ENCODE measurements at places on chromosomes 1 and 21.
A peak's percentile ranks its signal among the peaks of the same experiment; 100 is the strongest.

GRCh38 chr1:85240174-85240601 lies 19.3 kb downstream of the C1orf52 start:
- DNase-seq: no peak

DNA sequence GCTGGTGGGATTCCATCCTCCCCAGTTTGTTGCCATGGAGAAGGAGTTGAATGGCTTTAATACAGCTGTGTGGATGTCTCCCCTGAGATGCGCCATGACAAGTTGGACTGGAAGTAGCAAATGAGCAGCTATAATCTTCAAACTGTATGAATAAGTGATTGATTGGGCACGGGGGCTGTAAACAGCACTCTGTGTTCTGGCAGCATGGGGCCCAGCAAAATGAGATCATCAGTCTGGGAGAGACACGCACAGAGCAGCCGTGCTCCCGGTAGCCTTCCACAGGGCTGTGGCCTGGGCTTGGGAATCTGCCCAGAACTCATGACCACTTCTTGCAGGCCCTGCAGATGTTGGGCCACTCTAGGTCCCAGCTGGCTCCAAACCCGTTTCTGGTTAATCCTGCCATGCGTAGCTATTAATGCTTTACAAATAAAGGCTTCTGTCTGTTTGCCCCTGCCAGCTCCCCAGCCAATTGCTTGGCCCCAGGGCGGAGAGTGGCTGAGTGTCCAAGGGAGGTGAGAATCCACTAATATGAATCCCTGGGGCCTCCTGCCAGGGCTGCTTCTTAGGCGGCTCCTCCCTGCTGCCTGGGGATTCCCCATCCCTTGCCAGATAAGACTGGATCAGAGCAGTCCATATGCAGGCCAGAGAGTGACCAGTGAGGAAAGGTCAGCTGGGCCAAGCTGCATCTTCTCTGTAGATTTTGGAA lies 642.9 kb downstream of the AJAP1 start:
- no peak for DNase-seq

DNA sequence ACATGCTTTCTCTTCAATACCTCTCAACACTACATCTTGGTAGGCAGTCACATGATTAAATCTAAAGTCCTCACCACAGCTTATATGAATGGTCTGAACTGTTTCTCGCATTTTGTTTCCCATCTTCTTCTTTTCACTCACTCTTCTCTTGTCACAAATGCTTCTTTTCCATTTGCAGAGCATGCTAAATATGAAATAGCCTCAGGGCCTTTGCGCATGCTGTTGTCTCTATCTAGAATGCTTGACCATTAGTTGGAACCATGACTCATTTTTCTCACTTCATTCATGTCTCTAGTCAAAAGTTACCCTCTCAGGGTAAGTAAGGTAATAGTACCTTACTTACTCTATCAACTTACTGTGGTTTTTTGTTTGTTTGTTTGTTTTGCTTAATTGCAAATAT lies 239.7 kb downstream of the PTPRC start:
- no peak for DNase-seq

GRCh38 chr1:201006450-201006849 lies 17.1 kb downstream of the KIF21B start:
- no peak for DNase-seq

DNA sequence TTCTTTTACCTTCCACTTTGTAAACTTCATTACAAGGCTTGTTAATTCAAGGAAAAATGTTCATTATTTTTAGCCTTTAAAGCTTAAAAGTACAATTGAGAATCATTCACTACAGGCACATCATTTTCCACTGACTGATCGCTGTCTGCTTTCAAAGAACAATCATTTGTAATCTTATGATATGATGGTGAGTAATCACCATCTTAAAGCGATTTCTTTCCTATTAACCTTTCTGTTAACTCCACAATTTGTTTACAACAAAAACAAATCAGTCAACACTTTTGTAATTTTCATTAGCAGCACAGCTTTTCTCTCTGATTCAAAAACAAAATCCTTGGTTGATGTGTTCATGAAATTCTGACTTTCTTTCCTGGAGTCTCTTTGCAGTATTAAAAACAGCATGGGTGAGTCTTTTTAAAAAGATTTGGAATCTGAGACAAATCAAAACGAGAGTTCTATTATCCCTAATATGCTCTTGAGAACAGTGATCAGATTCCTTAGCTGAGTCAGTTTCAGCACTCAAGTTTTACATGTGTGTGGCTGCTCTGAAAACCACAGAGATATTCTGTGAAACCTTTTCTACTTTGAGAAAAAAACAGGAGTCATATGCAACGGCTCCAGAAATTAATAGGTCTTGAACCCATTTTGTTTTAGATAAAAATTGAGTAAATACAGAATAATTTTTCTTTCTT lies 145.8 kb upstream of the TMPRSS15 start:
- DNase-seq: no peak

- DNase-seq: no peak
Measured at GRCh38 chr1:151175863-151176262, at the start of gene TMOD4. Gene TMOD4, minus strand, starts transcription at chr1:151175981. Its CDS starts 1,106 bp downstream, at chr1:151174875.

GRCh38 chr1:19310720-19311502 lies 1.0 kb downstream of the AKR7A2 start:
- no peak for DNase-seq

GRCh38 chr1:31804098-31804497 lies 11.7 kb downstream of the SPOCD1 start:
- DNase-seq: no peak

GRCh38 chr1:114435088-114435715 lies 75.8 kb downstream of the TRIM33 start:
- no peak for DNase-seq

DNA sequence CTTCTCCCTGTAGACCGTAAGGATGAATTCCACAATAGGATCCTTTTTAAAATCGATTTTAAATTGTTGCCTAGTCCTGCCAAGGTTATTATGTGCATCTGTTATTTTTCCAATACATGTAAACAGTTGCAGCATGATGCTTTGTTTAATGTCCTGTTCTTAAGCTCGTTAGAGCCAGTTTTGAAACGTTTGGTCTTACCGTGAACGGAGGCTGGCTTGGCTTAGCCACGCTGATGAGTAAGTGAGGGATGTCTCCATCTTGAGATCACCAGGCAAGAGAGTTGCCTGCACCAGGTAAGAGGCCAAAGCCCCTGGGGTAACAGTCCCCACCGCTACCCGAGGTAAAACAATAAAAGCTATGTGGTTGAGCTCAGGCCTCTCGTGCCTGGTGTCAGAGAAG lies 17.3 kb downstream of the CSTB start:
- no peak for DNase-seq

DNA sequence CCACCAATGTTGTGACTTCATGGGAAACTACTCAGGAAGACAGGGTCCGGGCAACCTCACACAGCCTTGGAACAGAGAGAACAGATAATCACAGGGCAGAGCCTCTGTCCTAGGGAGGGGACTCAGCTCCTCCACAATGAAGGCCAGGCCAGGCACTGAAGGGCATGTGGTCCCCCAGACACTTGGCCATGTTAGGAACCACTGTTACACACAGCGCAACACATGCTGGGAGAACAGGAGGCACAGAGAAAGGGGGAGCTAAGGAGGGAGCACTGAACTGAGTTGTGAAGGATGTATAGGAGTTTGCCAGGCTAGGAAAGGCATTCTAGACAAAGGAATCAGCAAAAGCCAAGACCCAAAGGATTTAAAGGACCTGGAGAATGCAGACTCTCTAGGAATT lies 127.6 kb downstream of the DMRTB1 start:
- no peak for DNase-seq

DNA sequence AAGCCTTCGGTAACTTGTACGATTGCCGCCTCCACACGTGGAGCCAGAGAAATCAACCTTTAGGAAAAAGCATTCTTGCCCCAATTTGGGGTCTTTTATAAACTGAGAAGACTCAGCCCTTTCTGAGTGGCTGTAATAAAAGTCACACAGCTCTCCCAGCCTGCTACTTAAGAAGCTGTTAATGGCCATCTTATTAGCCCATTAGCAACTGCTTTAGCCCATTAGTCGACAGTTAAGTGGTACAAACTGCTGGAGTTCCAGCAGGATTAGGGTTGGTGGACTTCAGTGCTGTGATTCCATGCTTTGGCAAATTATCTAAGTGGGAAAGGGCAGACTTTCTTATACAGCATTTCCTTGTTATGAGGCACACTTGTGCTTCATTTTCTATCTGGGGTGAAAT lies 461.3 kb downstream of the RPS6KC1 start:
- no peak for DNase-seq

GRCh38 chr1:13794231-13795187 lies 94.5 kb downstream of the PRDM2 start:
- DNase-seq: no peak

GRCh38 chr1:196980859-196981258 lies 3.5 kb downstream of the CFHR5 start:
- no peak for DNase-seq

DNA sequence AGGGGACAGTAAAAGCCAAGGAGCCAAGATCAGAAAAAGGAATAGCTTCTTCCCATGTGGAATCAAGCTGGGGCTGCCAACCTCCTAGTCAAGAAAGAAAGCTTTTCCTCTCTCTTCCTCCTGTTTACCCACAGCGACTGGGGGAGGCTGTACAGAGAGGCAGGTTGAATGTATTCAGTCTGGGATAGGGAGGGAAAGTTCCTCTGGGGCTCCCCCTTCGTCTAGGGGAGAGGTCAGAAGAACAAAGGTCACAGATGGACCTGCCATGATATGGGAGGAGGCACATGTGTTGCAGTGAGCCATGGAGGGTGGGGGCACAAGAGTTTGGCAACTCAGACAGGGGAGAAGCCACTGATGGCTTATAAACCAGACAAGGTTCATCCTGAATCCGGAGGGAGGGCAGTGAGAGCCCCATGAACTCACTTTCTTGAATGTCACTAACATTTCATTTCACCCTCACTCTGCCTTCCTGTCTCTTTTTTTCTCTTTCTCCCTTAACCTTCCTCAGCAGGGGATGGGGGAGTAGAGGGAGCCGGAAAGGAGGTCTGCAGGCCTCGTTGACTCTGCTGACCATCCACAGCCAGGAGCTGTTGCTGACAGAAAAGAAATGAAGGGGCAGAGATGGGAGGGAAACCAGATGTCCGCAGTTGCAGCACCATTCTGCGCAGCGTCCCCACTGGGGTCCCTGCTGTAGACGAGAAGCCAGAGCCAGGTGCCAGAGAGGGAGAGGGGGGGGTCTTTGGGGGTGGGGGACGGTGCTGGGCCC lies 61.1 kb downstream of the PLXNA2 start:
- no peak for DNase-seq

DNA sequence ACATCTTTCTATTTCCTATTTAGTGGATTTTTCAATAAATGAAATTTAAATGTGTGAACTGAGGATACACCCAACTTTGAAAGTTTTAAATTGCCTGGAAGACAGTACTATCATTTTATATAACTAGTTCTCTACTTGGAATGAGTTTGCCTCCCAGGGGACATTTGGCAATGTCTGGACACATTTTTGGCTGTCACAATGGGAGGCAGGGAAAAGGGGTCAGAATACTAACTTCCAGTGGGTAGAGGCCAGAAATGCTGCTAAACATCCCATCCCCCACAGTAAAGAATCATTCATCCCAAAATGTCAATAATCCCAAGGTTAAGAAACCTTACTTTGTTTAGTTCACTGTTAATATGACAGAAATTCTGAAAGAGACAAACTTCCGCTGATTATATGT lies 13.2 kb upstream of the NRAS start:
- no peak for DNase-seq

DNA sequence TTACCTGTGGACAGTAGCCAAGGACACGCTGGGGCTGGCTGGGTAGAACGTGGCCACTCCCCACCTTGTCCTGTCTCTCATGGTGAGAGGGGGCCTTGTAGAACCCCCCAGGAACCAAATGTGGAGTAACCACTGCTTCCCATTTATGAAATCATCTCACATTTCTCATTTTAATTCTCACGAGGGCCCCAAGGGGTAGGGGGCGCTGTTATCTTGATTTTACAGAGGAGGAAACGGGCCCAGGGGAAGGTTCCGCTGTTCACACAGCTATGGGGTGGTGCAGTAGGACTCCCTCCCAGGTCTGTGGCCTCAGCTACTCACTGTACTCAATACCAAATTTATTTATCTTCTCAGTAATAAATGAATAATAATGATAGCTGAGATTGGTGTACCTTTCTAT lies 5.5 kb downstream of the SMPDL3B start:
- DNase-seq: peak; percentile 62

DNA sequence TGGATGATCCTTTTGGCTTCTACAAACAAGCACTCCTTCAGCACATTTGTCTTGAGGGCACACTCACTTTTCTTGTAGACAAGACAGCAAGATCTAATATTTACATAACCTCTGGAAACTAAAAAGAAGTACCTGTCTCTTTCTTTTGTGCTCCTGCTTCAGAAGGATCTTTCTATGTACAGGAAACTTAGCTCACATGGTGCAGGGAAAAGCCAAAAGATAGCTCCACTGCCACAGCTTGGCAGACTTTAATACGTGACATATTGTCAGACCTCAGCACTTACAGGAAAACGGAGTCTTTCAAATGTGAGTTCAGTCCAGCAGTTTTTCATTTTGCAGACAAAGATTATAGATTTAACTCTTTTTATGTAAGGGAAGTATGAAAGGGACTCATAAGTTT lies 225.5 kb upstream of the SAMSN1 start:
- no peak for DNase-seq

DNA sequence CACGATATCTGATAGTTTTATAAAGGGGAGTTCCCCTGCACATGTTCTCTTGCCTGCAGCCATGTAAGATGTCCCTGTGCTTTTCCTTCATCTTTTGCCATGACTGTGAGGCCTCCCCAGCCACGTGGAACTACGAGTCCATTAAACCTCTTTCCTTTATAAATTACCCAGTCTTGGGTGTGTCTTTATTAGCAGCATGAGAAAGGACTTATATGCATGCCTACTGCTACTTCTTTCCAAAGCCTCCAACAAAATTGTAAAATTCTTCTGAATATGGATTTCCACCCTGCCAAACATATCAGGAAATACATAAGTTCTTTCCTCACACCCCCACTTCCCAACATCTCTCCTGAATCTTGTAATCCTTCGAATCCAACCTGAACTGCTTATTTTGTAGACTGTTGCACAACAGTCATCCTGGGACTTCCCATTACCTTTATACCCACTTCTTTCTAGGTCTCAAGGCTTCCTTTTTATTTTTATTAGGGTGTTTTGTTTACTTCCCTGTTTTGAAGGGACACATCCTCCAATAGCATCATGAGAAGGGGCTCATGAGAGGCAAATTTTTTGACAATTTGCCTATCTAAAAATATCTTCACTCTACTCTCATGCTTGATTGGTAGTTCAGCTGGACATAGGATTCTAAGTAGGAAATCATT lies 67.5 kb upstream of the MUTYH start:
- DNase-seq: no peak

DNA sequence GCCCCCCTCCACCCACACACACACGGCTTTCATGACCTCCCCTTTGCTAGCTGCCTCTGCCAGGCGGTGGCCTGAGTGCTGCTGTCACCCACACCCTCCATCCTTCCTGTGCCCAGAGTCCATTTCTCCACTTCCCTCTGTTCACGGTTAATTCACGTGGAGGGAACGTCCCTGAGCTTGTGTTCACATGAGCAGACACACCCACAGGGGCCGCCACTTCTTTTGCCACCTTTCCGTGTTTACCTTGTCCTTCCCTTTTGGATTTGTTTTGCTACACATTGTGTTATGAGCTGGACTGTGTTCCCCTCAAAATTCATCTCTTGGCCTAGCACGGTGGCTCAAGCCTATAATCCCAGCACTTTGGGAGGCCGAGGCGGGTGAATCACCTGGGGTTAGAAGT lies 128.0 kb downstream of the ETS2 start:
- DNase-seq: no peak

- DNase-seq: no peak
Measured at GRCh38 chr1:91830242-91831131, 55.5 kb downstream of the TGFBR3 start.
